Smooth muscle cell of the coronary artery (primary cell): ENCODE measurements at places on chromosomes 1 and 21. TPM values are rescaled to one million over a fixed set of nuclear protein-coding genes. Genes with fewer than 3 reads are reported as not detected.

Gene FCRL6
- total RNA-seq = not detected in 2 replicates

Gene LIPI
- total RNA-seq = not detected in 2 replicates

Gene SAMD13
- 0.12 and 0.83 TPM in 2 replicates for total RNA-seq

Gene NPHS2
- total RNA-seq = not detected in 2 replicates

Gene ETV3
- total RNA-seq = 11.0 and 13.5 TPM in 2 replicates

Gene GPR161
- 14.3 and 20.0 TPM in 2 replicates for total RNA-seq

Gene ELAPOR1
- total RNA-seq = 0.23 TPM in 2 replicates

Gene S100A7
- not detected in 2 replicates for total RNA-seq
